GM20000 (cell line): ENCODE measurements at places on chromosomes 11 and 22.

- peak; percentile 7 for DNase-seq
Measured at GRCh38 chr22:44214764-44215163, 34.0 kb downstream of the PARVG start.

DNA sequence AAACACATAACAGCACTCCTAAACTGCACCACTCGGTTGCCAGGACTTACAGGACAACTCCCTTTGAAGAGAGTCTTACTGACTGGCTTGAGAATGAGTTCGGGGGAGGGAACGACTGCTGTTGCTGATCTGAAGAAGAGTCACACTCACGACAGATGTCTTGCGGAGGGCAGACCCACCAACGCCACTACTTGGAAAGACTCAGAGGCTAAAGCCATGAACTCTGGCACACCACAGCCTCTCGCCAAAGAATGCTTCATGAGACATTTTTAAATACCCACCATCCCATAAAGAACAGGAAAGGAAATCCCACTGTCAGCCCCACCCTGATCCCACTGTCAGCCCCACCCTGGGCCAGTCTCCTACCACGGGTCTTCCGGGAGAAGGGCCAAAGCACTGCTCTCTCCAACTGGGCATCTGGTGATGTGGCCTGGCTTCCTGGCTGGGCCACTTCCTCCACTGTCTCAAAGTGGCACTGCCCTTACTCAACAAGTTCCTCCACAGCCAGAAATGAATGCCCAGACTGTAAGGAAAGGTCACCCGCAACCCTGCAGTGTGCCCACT, 73.6 kb downstream of the MICAL3 start:
- DNase-seq: no peak

DNA sequence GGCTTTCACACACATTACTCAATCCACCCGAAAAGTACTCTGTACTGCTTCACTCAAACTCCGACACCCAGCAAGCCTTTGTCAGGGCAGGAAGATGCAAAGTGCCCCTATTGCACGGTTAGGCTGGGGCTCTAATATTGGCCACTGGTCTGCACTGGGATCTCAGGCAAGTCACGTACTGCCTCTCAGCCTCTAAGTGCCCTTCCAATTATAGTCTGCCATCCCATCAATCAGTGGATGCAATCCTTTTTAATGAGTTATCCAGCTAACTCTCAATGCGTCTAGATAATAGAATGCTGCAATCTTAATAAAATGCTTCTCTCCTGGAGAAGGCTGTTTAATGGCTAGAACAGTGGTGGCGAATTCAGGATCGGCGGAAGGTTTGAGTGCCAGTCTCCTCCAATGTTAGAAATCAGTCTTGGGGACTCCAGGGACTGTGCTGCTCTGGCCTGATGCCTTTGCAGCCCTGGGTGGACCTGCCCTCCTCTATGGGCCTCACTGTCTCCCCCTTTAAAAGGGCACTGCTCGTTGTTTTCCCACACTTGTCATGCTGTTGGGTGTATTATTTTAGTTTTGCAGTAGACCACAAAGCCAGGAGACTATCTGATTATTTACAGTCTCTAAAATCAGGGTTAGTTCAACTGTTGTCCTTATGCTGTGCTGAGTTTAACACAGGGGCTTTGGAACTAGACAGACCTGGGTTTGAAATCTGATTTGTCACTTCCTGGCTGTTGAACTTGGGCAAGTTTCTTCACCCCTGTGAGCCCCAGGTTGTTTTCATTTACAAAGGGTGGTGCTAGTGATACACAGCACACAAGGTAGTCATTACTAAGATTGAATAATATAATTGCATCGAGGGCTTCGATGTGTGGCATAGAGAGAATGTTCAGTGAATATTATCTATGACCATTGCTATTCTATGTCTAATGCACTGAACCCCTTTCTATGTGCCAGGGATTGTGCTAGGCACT, 36.7 kb downstream of the CLMP start:
- no peak for DNase-seq

DNA sequence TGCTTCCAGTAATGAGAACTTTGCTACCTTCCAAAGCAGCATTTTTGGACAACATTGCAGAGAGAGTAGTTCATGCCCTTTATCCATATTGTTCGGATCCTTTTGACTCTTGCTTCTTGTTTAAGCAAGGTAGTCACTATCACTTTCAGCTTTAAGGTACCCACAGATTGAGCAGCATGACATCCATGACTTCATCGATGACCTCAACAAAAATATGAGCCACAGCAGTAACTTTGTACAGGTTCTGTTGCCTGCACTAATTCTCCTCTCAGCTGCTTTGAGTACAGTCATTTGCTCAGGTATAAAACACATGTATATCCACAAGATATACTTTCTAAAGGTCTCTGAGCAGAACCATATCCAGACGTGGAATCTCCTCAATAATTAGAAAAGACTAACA, 546.3 kb downstream of the SOX6 start:
- DNase-seq: no peak

DNA sequence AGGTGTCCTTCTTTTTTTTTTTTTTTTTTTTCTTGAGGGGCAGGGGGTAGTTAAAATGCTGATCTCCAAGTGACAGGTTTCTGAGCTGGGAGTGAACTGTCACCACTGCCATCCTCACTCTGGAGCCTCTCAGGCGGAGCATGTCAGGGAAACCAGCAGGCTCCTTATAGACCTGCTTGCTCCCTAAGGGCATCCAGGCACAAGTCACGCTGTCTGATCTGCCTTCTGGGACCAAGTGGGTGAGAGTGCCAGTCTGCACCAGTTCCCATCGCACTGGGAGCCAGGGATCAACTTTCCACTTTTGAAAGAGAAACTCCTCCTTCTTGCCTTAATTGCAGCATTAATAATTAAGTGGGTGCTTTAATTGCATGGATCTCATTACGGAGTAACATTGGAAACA, 537.9 kb upstream of the CADM1 start:
- DNase-seq: no peak

DNA sequence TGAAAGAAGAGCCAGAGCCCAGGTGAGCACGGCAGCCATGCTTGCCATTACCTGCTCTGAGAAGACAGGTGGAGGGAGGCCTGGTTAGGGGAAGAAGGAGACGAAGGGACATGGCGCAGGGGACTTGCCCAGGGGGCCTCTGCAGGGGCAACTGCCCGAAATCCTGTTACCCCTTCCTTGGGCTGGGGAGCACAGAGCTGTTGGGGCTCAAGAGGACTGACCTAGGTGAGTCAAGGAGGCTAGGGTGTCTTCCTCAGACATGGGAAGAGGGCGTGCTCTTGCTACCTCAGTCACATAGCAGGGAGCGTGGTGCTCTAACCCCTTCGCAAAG, at the start of gene APOA5:
Gene APOA5 (minus strand): TSS at position 67 of the 331 bp plus-strand sequence. CDS start 19 bp downstream, at position 48.
- DNase-seq: no peak

GRCh38 chr11:9462806-9463537, 2.2 kb downstream of the ZNF143 start:
- DNase-seq: no peak

- no peak for DNase-seq
Measured at GRCh38 chr22:47423861-47424820, 661.7 kb downstream of the TBC1D22A start.

DNA sequence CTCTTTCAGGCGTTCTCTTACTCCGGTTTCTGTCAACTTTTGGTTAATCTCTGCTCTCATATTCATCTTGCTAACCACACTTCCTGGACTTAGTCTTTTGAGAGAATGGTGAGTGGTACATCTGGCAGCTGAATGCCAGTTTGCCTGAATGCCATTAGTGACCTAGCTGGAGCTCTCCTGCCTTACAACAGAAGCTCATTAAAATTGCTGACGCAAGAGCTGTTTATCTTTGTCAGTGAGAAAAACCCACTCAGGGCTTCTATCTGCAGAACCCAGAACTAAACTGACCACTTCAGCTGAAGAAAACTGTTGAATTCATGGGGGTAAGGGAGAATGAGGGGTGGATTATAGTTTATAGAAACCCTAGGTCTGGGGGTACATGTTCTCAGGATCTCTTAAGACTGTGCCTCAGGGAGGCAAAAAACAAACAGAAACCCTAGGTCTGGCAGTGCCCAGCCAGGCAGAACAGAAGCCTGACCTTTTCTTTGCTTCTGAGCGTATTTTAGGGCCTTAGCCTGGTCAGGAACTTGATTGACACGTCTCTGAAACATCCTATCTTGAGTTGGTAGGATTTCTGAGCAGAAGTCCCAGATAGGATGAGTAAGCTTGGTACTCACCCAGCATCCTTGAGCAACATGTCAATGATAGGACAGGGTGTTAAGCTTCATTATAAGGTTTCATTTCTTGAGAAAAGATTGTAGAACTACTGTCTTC, 52.8 kb upstream of the YWHAH start:
- DNase-seq: no peak

DNA sequence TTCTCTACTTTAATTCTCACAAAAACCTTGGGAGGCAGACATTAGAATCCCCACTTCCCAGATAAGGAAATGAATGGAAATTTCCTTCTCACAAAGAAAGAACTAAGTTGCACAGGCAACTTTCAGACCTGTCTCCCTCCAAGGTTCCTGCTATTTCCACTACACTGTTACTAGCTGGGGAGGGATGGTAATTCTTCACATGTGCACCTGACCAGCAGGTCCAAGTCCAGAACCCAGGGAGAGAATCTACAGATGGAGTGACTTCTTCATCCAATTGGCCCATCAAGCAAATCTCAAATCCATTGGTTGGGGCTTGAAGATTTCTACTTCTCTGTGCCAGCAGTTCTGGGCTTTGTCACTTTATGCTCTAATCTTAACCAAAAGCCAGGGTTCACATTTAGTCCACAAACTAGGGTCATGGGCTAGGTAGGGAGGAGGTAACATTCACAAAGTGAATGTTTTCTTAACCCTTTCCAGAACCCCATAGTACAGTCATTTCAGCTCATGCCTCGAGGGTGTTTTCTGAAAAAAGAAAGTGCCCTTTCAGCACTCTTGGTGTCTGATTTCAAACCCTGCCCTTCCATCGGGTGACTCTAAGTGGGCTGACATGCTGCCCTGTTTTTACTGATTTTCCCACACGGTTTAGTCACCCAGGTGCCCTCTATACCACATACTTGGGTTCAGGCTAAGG, 2.7 kb downstream of the POU2AF1 start:
- no peak for DNase-seq

- no peak for DNase-seq
Measured at GRCh38 chr11:115745066-115745465, 240.9 kb upstream of the CADM1 start.

DNA sequence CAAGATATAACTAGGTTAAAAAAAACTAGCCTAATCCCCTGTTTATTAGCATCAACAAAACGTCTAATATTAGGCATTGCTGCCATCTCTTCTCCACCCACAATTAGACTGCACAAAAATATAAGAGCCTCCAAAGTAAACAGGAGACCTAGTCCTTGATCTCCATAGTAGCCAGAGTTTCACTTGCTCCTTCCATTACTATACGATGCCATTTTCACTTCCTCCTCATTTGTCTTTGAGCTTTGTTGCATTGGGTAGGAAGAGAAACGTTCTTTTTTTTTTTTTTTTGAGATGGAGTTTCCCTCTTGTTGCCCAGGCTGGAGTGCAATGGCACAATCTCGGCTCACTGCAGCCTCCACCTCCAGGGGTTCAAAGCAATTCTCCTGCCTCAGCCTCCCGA, 42.3 kb upstream of the RDX start:
- DNase-seq: no peak

DNA sequence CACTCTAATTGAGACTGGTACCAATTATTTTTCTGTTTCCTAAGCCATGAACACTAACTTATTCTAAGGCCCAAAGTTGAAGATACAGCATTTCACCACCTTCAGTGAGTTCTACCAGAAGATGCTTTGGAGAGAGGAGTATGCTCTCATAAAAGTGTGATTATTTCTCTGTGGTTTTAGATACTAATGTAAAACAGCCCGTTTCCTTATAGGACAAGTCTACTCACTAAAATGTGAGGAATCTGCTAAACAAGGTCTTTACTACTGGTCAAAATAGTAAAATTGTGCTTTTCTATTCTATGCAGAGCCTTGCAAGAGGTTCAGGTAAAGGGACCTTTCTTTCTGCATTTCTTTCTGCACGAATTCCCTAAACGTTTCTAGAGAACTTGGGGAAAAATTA, 2.4 kb downstream of the LGR4 start:
- DNase-seq: no peak
